CD4-positive, alpha-beta T cell treated with Interleukin-15 for 4 hours (primary cell): ENCODE measurements at places on chromosomes 1 and 21.

- DNase-seq = no peak
Measured at GRCh38 chr1:234965111-234965510, 163.5 kb downstream of the TOMM20 start.

DNA sequence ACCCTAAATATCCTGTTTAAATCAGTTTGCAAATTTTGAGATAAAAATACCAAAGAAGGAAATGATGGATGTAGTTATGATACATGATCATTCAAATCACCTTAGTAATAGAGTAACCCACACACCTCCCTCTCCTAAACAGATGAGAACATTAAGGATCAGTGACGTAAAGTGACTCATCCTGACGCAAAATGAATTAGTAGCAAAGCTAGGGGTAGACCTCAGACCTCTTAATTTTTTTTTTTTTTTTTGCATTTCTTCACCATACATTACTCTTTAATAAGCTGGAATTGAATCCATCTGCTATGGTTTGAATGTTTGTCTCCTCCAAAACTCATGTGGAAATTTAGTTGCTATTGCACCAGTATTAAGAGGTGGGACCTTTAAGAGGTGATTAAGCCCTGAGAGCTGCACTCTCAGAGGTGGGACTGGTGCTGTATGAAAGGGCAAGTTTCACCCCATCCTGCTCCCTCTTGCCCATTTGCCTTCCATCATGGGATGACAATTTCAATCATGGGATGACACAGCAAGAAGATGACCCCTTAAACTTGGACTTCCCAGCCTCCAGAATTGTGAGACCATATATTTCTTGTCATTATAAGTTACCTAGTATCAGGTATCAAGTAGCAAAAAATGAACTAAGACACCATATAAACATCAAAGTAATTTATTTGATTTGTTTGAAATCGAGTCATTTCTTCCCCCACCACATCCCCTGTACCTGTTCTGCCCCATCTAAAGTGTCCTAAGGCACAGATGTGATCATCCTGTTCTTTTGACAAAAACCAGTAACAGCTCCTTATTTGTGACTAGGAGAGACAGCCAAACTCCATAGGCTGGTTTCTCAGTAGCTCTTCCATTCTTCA is 114.6 kb upstream of the DUSP10 start:
- no peak for DNase-seq

GRCh38 chr1:11806307-11806936 is 431 bp downstream of the CLCN6 start:
- peak; percentile 14 for DNase-seq

DNA sequence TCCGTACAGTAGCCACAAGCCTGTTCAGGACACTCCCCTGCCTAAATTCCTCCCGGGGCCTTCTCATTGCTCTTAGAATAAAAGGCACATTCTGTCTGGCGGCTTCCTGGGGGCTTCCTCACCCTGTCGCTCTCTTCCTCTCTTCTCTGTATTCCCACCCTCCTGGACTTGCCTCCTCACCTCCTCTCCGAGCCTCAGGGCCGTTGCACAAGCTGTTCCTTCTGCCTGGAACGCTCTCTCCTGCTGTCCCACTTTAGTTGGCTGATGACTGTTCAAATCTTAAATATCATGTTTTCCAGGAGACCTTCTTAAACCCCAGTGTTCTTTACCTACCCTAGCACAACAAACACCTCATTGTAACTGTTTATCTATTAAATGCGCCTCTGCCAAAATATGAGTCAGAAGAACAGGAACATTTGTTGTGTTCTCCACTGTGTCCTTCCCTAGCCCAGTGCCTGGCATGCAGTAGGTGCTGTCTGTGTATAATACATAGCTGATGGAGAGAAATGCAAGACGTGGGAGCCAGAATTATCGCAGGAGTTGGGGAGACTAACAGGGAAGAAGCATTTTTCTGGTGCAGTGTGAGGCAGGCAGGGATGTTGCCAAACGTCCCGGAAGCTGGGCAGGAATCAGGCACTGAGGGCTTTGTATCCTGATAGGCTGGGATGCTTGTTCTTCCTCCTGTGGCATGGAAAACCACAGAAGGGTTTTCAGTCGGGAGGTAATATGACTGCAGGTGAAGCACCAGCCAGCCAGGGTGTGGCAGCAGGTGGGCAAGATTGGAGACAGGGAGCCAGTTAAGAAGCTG is 24.1 kb upstream of the THRAP3 start:
- DNase-seq = no peak

DNA sequence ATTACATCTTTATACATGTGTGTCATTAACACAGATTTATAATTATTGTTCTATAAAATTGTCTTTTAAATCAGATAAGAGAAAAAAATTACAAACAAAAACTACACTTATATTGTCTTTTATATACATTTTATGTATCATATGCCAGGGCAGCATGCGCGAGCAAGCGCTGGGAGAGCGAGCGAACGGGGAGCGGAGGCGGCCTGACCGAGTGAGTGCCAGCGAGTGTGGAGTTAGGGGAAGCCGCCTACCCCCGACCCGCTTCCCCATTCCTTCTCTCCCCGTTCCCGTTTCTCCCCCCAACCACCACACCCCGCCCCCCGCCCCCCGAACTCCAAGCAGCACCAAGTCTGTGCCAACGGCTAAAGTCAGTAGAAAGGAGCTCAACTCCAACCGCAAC is 23.0 kb upstream of the SLAMF1 start:
- no peak for DNase-seq

- DNase-seq = no peak
Measured at GRCh38 chr1:12230549-12231275, 882 bp downstream of the VPS13D start.

DNA sequence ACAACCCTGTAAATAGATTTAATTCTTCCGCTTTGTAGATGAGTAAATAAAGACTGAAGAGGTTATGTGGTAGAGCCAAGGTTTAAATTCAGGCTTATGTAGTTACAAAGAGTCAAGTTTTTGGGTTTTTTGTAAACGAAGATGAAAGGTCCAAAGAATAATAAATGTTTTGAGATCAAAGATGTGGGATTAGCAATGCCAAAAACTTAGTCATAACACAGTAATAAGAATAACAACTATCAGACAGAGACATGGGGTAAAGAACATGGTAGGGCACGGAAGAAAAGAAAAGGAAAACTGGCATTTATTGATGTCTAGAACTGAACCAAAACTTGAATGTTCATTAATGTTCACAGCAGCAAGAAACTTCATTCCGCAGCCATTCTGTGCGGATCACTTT is 42.9 kb downstream of the EXTL2 start:
- no peak for DNase-seq

DNA sequence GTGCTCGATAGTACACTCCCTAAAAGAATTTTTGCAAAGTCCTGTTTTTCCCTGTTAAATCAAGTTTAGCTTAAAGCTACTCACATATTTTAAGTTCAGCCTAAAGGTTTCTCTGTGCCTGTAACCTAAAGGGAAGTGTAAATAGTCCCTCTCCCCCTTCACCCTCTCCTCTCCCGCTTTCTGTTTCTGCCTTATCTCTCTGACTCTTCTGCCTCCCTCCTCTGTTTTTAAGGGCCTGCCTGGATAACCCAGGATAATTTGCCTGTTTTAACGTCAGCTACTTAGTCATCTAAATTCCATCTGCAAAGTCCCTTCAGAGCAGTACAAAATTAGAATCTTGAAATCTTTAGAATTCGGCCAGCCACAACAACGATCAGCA is 92.6 kb downstream of the NID1 start:
- no peak for DNase-seq

DNA sequence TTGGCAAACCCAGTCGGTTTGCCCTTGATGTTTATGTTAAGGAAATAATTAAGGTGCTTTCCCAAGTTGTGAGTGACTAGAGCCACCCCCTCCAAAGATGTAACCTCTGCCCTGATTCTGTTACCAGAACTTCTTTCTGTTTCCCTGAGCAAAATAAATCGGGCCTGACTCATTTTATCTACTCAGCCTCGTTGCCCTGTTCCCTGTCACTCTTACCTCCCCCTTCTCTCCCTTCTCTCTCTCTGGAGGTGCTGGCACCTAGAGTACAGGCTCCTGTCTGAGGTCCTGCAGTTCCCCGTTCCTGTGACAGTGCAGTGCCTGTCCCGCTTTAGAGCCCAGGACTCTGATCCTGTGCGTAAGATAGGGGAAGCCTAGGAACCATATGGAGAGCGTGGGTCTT is 35.4 kb downstream of the CXADR start:
- no peak for DNase-seq

DNA sequence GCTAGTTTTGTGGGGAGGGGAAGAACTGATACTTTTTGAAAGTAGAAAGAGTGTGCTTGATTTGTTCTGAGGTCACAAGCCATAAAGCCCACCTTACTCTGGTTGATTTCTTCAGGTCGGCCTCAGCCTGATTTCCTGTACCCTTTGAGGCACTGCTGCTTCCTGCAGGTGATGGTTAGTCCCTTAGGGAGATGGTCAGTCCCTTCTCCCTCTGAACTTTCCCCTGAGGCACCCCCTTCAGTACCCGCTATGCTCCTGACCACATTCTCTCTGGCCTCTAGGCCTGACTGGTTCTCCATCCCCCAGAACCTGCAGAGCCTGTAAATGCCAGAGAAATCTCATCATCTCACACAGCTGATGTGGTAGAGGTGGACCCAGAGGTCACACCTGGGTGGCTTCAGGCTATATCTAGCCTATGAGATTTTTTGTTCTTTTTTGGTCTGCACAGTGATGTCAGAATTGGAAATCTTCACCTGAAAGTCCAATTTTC is 15.0 kb upstream of the ID3 start:
- no peak for DNase-seq

DNA sequence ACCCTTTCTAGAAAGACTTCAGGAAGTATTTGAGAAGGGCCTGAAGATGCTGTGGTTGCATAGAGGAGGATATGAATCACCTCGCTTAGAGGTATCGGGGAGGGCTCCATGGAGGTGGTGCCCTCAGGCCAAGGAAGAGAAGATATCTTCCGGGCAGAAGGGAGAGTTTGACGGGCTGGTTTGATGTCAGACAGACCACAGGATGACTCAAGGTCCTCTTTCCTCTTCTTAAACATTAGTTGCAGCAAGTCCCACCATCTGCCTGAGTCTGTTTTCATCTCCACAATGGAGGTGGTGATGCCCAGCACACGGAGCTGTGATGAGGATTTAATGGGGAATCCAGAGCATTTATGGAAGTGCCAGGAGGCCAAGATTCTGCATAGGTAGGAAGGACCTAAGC is 25.1 kb upstream of the RUNX3 start:
- DNase-seq = peak; percentile 84

DNA sequence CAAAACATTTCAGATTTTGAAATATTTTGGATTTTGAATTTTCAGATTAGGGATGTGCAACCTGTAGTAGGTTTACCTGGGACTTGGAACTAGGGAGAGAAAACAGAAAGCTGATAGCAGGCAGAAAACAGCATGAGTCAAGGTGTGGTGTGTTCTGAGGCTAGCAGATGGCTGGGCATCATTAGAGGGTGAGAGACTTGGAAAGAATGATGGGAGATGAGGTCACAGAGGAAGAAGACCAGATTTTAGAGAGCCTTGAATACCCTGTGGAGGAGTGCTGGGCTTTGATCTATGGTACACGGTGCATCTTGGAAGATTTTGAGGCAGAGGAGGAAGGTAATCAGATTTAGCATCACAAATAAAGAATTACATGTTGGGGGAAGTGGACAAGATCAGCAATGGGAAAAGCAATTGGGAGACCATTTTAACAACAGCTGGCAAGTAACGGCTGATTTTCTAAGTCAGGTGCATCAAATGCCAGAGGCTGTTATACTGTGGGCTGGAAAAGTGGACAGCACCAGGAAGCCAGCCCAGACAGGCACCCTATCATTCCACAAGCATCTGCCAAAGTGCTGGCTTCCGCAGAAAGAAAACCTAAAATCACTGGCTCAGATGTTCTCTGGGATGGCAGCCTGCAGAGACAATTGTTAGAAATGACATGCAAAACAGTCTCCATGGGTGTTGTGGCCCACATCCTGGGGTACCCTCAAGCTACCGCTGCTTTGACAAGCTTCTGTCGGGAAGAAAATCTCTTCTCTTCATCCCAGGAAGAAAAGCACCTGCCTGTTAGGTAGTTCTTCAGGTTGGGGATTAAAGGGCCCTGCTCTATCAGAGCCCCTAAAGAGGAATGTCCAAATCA is 30.9 kb upstream of the CAMK1G start:
- DNase-seq = no peak

DNA sequence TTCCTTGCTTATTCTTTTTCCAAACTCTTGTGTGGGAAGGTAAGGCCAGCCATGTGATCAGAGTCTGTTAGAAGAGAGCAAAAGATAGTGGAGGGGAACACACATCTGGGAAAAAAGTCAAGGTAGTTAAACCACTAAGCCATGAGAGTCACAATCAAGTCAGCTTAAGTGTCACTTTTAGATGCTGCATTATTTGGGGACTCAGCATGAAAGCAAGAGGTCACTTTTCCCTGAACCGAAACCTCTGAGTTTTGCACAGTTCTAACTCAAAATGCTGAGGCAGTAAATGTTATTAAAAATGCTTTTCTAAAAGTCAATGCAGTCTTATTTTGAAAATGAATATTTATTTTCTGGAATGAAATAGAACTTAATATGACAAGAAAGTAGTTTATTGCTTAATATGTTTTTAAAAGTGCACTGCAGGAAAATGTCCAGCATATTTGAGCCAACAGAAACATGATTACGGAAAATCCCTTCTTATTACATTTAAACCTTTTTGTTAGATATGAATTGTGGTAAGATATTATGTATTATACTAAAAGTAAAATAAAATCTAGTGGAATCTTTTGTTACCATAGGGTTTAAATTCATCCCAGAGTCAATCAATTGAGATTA is 69.3 kb downstream of the RBM11 start:
- no peak for DNase-seq

GRCh38 chr1:100364697-100365096 is 12.4 kb downstream of the CDC14A start:
- no peak for DNase-seq

DNA sequence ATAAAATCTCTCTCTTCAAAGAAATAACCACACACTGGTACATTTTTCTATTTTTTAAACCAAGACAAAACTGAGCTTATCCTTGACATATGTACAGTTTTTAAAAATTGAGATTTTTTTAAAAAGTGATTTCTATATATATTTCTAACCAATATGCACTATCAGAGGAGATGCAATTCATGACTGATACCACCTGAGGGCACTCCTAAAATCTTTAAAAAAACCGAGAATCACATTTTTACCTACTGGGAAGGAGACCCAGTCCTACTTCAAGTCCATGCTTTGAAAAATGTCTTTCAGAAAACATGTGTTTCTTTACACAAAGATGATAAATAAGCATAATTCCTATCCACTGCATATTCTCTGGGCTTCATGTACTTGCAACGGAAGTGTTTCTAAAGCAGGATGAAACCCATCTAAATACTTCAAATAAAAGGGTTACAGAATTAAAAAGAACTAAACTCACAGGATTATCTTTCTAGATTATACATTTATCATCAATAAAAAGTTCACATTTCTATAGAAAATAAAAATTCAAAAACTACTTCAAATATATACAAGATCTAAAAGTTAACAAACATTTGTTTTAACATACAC is 98.6 kb downstream of the ENAH start:
- DNase-seq = peak; percentile 19

GRCh38 chr1:218171302-218171893 is 113.7 kb upstream of the RRP15 start:
- DNase-seq = no peak

GRCh38 chr1:15430787-15431570 is 7.3 kb upstream of the CTRC start:
- DNase-seq = peak; percentile 74
